ENCODE measurements at places on chromosomes 1 and 21. TPM values are rescaled to one million over a fixed set of nuclear protein-coding genes. Genes with fewer than 3 reads are reported as not detected.

- DNase-seq = no peak
Measured at GRCh38 chr1:209132736-209133467, 450.6 kb upstream of the CAMK1G start.

DNA sequence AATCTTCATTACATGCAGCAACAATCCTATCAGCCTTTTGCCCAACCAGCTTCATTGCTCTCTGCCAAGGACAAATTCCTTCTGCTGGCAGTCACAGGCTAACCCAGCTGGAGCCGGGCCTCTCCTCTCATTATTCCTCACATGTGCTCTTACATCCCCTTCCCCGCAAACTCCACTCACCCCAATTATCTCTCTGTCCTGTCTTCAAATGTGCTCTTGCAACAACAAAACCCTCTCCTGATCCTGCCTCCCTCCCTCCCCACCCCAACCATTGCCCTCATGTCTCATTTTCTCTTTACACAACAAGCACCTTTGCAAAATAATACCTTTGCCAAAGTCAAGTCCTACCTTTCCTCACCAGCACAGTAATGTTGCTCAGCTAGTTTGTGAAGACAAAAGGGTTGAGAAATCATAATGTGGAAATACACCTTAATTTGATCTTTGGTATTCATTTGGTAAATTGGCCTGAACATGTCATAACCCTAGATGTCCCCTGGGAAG, 36.0 kb upstream of the DHCR24 start:
- DNase-seq = no peak

GRCh38 chr1:224831501-224831900, 98.0 kb upstream of the DNAH14 start:
- no peak for DNase-seq

GRCh38 chr1:38829368-38829767, 30.2 kb downstream of the RRAGC start:
- DNase-seq = no peak

Gene NKAIN1
- total RNA-seq = not detected

DNA sequence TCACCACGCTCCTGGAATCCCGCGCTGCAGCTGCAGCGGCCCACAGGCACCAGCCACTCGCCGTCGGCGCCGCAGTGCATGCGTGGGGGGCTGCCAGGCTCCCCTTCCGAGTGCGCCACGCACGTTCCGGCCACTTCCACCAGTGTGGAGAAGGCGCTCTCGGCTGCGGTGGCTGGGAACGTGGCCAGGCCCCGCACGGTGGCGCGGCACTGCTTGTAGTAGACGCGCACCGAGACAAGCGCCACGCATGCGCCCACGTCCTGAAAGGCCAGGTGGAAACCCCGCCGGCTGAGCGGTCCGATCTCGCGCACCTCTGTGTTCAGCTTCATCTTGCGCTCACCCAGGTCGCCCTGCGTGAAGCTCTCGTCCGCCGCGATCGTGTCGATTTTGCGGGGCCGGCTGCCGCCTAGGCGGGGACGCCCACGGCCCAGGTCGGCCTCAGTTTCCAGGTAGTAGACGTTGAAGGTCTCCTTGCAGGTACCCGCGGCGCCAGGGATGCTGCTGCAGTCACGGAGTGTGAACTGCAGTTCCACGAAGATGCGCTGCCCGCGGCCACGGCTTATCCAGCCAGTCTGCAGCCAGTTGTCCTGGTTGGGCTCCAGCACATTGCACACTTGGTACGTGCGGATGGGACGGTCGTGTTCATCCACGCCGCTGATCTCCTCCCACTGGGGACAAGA, 3.4 kb downstream of the EPHA10 start:
- no peak for DNase-seq

Measured in activated T-cell treated with anti-CD3 and anti-CD28 coated beads, Interleukin-2, amount 50 U/mL, for 72 hours (primary cell).